Left kidney (tissue), 8 donors: ENCODE measurements at places on chromosomes 6 and 20.

- no peak for DNase-seq
These were observed 8.5 kb upstream of the TUBB2A start for GRCh38 chr6:3165631-3166534.

DNA sequence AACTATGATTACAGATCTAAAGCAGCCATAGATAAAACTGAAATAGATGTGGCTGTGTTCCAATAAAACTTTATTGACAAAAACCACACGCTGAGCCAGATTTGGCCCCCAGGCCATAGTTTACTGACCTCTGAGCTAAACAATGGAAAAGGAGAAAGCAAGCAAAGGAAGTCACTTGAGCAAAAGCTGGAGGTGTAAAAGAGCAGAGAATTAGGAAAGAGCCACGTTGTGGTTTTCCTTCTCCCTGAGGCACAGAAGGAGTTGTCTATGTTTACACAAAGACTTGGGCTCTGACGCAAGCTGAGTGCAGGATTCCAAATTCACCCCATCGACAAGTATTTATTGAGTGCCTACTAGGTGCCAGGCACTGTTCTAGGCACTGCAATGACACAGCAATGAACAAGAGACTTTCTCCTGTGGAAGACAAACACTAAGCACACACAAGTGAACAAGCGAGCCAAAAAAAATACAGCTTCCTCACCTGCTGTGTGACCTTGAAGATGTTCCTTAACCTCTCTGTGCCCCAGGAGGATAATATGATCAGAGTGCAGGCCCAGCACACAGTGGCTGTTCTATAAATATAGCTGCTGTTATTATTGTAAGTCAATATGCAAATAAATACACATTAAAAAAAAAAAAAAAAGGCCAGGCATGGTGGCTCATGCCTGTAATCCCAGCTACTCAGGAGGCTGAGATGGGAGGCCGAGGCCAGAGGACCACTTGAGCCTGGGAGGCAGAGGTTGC is 75.4 kb upstream of the PTPN1 start:
- no peak for DNase-seq

DNA sequence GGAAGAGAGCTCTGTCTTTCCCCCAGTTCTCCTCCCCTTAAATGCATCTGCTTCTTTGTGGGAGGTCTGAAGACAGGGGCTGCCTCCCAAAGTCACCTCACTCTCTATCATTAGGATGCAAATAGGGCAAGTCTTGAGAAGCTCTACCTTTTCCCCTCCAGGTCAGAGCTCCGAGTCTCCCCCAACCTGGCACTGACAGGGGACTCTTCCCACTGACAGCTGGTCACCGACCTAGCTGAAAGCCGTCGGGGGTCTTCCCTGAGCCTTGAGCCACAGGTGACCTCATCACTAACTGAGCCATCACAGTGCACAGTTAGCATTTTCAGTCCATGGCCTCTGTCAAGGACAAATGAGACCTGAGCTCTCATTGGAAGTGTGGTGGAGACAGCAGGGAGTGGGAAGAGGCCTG is 386.7 kb downstream of the HACE1 start:
- no peak for DNase-seq

- DNase-seq: no peak
These were observed 229.7 kb upstream of the ASCC3 start for GRCh38 chr6:101110814-101111213.

DNA sequence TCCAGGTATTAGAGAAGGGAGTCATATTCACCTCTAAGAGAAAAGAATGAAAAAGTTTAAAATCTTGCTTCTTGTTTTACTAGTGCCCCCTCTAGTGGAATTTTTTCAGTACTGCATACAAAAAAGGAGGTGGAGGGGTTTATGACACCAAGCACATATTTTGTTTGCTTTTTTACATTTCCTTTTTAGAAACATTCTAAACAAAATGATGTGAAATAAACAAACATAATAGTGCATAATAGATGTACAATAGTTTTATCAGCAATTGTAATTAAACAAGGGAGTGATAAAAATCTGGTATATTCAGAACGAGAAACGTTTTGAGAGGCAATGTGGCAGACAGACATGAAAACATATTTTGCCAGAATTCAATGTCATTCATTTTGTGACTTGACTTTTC is 111.0 kb upstream of the TFAP2D start:
- DNase-seq: peak; percentile 32

DNA sequence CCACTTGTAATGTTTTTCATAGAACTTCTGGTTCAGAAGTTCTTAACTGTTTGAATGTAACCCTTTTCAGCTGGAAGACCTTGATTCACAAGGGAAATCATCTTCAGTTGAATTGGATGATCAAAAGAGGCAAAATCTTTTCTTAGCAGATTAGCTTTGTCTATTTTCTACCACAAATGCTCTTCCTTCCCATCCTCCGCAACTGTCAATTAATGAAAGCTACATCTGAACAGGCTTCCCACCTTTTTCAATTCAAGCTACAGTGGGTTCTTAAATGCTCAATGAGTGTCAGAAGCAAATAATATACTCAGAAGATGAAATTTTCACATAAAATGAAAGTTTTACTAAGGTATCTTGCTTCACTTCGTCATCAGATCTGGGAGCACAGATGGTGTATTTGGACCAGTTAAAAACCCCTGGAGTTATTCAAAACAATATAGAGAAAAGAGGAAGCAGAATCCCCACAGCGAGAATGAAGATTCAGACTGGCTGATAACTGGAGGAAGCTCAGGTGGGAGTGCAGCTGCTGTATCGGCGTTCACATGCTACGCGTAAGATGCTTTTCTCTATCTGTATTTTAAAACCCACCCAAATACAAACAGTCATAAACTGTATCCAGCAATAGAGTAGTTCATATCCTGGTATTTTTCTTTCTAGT is 19.4 kb downstream of the QRSL1 start:
- DNase-seq: no peak
